Astrocyte (in vitro differentiated cells and primary cell): ENCODE measurements at places on chromosomes 7 and 10.

DNA sequence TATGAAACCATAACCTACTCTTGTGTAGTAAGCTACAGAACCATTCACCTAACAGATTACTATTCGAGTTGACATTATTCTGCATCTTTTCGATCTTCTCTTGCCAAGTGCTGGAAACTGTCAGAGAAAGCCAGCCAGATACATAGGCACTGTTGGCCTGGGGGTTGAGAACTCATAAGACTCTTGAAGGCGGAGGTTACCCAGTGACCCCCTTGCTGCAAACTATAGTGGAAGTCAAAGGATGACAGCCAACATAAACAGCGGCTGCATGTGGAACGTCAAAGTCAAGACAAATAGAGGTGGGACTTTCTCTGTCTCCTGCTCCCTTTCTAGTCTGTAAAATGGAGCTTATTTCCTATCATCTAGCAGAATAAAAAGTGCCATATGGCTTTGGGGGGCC is 394.2 kb downstream of the LRMDA start:
- no peak for DNase-seq

- no peak for DNase-seq
Measured at GRCh38 chr7:5422396-5423305, 983 bp downstream of the TNRC18 start.

DNA sequence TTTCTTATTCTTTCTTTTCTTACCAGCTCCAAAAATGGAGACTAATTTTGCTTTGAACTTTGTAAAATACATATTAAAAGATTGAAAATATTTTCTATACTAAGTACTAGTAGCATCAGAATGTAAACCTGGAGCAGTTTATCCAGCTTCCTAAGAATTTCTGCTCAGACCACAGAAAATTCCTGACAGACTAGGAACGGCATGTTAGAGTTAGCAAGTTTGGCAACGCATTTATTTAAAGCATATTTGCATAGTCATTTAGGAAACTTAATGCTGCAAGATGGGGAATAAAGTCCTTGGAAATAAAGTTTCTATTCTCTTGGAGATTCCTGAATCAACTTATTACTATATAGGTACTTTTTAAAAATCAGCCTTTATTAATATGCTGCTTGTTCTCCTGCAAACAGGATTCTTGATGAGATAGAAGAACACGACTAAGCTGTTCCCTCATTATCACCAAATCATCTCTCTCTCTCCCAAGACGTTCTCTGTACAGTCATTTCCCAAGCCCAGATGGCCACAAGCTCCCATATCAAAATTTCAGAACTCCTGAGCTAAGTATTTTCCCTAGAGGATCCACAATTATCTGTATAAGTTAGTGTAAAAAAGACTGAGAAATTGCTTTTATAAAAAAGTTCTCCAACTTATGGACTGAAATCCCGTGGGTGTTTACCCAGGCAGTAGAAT is 305.8 kb upstream of the NEBL start:
- no peak for DNase-seq

- no peak for DNase-seq
Measured at GRCh38 chr7:127252377-127252713, 396 bp downstream of the GRM8 start.

DNA sequence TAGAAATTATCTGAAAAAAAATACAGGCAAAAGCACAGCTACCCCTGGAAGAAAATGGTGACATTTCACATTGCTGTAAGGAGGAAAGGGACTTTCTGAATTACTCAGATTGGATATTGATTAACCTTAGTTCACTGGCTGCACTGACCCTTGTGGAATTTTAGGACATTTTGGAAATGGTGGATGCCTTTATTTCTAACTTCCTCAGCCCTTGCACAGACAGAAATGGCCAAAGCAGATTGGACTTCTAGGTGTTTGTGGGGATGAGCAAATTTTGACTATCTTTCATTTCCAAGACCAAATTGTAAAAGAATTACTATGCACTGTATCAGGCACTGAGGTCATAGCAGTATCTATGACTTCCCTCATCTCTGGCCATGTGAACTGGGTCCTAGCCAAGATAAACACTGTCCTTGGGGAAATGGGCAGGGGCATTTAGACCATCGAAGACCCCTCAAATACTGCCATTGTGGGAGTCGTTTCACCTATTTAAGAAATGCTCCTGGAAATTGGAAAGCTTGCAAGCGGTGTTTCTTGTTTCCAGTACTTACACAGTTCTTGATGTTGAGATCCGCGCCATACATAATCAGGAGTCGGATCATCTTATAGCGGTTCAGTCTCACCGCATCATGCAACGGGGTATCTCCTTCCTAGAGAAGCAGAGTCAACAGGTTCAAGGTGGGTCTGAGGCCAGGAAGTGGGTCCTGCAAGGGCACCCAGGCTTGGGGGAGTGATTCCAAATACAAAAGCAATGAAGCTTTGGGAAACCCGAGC is 5.7 kb downstream of the ANKRD1 start:
- no peak for DNase-seq

DNA sequence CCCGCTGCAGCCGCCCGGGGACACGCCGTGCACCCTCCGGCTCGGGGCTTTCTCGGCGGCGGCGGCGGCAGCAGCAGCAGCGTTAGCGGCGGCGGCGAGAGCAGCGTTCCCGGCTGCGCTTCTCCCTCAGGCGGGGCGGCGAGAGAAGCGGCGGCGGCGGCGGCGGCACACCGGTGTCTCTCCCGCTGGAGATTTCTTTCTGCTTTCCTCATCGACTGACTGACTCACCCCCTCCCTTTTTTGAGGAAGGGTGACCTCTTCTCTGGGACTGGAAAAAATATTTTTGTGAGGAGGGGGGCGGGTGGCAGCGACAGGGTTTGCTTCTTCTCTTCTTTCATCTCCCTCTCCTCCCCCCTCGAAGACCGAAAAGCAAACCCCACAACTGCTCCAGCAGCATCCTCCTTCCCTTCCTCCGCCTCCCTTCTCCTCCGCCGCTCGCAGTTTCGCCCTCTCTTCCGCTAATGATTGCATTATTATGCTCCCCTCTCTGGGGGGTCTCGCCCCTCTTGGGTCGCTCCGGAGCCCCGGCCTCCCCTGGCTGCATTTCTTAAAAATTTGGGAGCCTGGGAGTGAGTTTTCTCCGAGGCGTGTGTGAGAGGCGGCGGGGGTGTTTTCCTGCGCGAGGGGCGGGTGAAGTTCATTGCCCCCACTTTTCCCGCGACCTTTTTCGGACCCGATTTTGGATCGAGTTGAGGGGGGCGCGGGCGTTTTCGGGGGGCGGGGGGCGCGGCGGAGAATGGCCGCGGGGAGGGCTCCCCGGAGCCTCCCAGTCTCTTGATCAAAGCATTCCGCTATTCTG is 411 bp downstream of the AUTS2 start:
- peak; percentile 22 for DNase-seq

- no peak for DNase-seq
Measured at GRCh38 chr10:125118011-125118611, 42.3 kb downstream of the CTBP2 start.

DNA sequence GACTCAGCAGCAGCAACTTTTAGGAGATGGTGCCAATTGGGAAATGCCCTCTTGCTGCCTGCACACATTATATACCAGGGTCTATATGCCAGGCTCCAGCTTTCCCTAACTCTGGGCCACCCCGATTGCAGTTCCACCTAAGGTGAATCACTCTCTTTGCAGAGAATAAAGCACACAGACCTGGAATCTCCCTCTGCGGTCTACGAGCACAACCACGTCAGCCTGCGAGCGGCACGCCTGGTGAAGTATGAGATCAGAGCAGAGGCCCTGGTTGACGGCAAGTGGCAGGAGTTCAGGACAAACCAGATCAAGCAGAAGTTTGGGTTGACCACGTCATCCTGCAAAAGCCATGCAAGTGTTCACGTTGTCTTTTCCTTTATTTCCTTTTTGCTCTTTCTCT is 38.2 kb upstream of the PLEKHA1 start:
- no peak for DNase-seq

DNA sequence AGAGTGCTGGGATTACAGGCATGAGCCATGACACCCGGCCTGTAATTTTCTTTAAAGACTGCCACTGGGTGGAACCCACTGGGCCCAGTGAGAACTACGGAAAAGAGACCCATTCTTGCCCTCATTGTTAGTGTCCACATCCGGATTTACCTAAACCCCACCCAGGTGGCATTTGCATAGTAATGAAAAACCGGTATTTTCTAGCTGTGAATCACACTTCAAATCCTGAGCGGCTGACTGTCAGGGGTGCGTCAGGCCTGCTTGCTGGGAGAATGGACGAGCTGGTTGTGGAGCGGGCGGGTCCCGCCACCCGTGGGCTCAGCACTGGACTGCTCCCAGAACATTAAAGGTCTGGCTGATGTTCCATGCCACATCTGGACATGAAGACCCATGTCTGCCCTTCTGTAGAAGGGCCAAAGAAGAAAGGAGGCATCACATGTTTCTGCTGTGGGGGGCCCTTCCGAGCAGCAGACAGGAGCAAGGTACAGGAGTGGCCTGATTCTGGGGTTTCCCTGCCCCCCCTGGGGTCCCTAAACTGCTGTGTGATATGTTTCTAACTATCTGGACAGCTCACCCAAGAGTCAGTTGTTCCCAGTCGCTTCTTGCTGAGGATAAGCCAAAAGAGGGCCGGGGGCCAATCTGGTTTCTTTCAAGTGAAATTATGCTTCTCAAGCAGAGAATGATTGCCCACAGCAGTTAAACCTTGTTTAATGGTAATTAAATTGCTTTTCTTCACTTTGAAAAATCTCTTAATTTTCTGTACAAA is 46.4 kb downstream of the KIAA1217 start:
- peak; percentile 61 for DNase-seq

DNA sequence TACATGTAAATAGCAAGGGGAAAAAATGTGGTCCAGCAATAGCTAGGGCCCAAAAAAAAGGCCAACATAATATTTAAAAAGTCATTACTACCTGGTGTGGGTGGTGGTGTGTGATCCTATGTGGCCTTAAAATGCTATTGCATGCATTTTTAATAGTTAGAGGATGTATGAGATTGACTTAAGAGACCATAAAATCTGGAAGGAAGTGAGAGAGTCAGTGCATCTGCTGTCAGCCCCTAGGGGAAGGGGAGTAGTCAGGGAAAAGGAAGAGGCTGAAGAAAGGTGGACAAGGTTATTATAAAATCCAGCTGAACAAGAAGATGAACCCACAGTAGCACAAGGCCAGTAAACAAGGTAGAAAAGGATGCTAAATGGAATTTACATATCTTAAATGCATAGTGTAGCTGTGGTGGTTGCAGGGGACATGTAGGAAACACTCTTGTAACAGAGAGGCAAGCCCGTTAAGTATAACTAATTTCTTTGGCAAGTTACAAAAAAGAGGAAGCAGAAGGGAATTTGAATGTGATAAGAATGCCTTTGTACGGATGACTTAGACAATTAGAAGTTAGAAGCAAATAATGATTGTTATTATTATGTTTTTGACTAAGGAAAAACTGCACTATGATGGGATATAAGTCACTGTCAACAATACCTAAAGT is 11.9 kb upstream of the NDUFA5 start:
- no peak for DNase-seq

DNA sequence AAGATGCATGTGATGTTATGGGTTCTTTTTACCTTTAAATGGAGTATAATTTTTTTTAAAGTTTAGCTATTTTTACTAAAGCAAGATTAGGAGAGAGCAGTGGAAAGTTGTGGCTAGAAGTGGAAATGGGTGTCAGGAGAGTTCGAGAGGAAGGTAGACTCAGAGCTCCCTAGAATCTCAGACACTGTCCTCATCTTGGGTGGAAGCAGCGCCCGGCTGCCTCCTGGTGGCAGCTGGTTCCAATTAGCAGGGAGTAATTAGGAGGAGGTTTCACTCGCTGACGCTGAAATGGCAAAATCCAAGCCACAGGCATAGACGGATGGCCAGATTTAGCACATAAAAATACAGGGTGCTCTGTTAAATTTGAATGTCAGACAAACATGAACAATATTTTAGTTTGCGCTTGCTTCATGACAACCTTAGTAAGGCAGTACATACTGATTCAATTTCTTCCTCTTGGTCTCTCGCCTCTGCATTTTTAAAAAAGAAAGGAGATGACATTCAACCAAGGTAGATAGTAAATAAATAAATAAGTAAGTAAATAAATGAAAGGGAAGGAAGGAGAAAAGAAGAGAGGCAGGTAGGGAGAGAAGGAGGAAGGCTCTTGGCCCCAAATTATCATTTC is 58.5 kb downstream of the LGI1 start:
- DNase-seq: peak; percentile 45

DNA sequence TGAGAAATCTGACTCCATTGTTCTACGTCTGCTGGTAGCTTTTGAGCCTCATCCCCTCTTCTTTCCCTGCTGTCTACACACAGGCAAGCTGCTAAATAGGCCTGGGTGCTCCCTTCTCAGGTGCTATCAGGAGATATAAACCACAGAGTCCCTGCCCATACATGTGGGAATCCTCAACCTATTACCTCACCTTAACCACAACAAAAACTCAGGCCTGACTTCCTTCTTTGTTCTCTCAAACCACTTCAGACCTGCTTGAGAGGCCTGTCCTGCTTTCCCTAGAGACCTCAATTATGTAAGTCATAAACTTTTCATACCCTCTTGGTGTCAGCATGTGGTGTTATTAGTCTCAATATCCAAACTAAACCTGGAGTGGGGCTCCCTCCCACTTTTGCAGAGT is 75.0 kb upstream of the MAGI2 start:
- no peak for DNase-seq

DNA sequence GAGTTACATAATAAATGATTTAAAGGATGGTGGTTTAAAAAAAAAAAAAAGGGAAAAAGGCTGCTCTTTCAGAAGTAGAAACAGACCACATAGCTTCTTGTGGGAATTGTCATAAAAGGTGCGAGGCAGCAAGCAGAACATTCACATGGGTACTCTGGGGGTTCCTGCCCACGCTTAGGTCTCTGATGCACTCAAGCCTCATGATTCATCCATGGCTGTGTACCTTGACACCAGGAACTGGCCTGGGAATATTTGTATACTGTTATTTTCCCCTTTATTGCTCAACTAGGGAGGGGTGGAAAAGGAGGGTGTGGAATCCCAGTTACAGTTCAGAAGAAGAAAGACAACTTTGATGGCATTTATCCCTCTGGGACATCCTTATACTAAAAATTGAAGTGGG is 4.0 kb downstream of the PON2 start:
- DNase-seq: peak; percentile 69

DNA sequence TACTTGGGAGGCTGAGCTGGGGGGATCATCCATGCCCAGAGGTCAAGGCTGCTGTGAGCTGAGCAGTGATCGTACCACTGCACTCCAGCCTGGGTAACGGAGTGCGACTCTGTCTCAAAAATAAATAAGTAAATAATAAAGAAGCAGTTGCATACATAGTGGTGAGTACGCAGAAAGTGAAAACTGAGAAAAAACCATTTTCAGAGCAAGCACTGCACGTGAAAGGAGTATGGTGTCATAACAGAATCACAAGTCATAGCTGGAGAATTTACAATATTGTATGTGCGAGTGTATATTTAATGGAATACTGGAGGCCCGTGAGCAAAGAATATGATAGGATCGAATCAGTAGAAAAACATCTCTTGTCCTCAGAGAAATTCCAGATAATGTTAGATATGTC is 22.3 kb downstream of the KIAA1217 start:
- no peak for DNase-seq

DNA sequence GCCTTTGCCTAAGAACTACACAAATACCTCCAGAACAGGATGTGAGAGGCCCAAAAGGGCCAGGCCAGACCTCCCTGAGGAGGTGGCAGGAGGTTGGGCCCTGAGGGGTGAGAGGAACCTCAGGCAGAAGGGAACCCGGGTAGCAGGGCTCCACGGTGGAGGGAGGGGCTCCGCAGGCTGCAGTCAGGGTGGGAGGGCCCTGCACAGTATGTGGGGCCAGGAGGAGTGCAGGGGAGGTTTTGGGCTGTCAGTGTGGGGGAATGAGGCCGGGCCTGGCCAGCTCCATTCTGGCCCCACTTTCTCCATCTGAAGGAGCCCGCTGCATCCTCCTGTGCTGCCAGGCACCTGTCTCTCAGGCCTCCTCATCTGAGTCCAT is 25.9 kb downstream of the DNAJB12 start:
- DNase-seq: no peak
